Activated T-cell treated with anti-CD3 and anti-CD28 coated beads, Interleukin-2, amount 50 U/mL, for 48 hours (primary cell): ENCODE measurements at places on chromosomes 11 and 22.
A peak's percentile ranks its signal among the peaks of the same experiment; 100 is the strongest.

GRCh38 chr11:59776210-59777066 lies 21.3 kb downstream of the STX3 start:
- no peak for DNase-seq

DNA sequence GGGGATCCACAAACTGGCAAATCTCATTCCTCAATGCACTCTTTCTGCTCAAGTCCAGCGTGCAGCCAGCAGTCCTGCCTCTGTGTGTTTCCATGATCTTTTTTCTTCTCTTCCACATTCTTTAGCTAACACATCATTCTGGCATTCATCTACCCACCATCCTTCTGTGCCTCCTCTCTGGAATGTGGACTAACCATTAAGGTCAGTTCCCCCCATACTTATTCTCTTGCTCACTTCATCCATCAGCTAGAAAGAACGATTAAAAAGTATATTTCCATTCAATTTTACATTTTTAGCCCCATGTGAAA lies 7.8 kb downstream of the KIRREL3 start:
- DNase-seq = no peak

- no peak for DNase-seq
Measured at GRCh38 chr11:133160754-133161153, 371.5 kb downstream of the OPCML start.

- DNase-seq = no peak
Measured at GRCh38 chr11:128269466-128269865, 317.9 kb downstream of the ETS1 start.

DNA sequence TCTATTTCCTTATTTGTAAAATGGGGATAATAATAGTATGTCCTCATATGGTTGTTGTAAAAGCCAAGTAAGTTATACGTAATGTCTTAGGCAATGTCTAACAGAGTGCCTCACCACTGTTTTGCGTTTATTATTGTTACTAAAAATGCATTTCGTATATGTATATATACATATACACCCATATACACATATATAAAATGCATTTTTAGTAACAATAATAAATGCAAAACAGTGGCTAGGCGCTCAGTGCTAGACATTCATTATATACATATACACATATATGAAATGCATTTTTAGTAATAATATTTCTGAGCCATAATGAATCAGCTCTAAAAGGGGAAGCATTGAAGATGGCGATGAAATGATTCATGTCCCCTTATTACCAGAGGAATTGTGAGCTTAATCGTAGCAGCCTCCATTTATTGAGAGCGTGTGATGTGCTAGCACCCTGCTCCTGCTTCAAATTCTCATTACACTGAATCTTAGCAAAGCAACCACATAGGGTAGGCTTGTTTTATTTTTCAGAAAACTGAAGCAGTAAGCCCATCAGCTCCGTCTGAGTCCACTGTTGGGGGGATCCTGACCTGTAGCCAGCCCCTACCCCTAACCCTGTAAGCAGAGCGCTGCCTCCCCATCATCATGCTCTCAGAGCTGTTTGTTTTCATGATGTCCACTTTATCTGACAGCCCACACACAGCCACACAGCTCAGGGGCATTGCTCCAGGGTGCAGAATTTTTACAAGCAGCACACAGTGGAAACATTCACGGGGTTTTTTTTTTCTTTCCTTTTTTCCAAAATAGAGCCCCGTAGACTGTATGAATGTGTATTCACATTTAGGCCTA lies 97.1 kb upstream of the NAV2 start:
- DNase-seq = no peak

DNA sequence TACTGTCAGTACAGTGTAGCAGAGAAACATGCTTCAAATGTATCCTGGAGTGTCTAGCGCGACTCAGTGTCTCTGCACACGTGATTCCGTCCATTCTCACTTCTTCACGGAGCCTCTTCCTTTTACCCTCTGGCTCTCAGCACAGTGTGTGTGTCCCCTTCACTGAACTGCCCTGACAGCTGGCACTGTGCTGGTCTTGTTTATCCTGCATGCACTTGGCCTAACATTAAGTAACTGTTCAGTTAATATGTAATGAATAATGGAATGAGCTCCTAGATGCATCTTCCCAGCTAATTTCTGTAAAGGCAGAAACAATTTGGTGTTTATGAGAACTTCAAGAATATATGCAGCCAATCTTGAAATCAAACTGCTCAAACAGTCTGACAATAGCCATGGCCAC lies 44.4 kb downstream of the KMT5B start:
- no peak for DNase-seq

GRCh38 chr11:65278356-65278755 lies 16.6 kb downstream of the POLA2 start:
- no peak for DNase-seq

- DNase-seq = no peak
Measured at GRCh38 chr11:11038352-11038751, 180.5 kb upstream of the ZBED5 start.

DNA sequence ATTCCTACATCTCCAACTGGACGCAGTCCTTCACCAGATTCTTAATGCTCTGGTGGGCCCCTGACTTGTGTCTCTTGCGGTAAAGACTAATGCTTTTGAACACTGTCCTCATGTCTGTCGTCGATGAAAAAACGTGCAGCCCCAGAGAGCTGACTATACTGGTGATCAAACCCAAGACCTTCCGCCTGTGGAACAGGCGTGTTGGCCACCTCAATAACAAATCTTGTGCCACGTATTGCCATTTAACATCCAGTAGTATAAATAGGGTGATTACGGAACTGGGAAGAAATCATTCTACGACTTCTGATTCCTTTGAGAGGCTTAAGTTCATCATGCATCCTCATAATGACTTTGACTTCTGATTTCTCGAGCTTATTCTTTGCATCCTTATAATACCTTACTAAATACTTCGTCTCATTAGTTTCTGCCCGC lies 45.6 kb downstream of the OR4D9 start:
- DNase-seq = no peak

GRCh38 chr11:65300621-65301275 lies 13.9 kb upstream of the CDC42EP2 start:
- DNase-seq = no peak

DNA sequence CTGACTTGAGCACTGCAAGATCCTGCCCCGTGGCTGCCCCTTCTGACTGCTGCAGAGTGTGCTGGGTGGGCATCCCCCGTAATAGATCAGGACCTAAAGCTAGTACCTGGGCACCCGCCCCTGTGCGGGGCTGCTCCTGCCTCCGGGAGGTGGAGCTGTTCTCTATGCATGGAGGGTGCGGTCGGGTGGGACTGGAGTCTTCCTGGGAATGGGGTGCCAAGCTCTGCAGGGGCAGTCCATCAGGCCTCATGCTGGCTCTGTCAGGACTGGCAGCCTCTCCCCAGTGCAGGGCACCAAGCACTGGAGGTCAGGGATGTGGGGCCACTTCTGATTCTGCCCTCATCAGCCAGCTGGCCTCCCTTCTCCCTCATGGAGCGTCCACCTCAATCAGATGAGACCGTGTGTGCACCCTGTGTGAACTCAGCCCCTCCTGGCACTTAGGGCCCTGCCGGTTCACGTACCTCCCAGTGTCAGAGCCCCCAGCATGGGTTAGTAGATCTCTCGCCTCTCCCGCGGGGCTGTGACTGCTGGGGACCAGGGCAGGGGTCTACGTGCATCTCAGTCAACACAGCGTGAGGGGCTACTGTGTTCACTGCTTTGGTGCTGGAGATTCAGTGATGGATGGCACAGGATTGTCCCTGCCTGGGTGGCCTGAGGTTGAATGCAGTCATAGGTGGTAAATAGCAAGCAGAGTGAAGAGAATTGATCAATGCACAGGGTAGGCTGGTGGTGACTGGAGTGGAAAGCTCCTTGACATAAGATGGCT lies 30.8 kb downstream of the MPPED1 start:
- DNase-seq = no peak

- DNase-seq = peak; percentile 85
Measured at GRCh38 chr11:65899356-65900124, 648 bp downstream of the FOSL1 start.

DNA sequence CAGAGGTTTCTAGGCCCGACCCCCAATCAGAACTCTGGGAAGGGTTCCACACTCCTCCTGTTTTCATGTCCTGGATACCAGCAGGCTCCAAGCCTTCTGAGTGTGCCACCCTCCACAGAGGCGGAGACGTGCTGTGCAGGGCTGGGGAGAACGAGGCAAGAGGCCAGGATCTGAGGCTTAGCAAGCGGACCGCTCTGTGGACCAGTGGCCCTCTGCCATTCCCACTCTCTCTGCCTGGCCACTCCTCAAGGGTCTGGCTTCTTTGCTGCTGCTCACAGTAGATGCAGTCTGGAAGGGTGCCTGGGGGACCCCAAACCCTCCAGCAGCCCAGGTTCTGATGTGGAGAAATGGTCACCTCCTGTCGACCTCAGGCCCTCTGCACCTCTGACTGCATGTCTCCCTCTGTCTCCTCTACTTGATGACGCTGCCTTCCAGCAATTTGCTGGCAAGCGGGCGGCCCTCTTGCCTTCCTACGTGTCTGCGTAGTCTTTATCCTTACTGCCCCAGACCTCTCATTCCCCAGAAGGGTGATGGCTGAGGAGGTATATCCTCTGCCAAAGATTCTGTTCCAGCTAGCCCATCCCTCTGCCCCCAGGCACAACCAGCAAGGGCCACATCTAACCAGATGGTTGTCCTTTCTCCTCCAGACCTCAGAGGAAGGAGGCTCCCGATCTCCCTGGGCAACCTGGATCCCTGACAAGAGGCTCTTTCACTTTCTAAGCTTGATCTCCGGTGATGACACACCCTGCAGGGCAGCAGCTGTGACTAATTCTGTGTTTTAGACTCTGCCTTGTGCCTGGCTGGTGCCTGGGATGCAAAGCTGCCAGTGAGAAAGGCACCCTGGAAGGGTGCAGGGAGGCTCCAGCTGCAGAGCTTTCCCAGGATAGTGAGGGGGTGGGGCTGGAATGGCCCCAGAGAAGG lies 87.3 kb downstream of the NAT10 start:
- DNase-seq = no peak

DNA sequence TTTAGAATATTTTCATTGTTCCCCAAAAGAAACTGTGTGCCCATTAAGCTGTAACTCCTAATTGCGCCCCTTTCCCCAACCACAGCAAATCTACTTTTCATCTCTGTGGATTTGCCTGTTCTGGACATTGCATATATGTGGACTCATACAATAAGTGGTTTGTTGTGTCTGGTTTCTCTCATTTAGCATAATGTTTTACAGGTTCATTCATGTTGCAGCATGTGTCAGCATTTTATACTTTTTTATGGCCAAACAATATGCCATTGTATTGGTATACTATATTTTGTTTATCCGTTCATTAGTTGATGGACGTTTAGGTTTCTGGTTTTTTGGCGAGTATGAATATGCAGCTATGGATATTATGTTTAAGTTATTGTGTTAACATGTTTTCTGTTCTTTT lies 23.8 kb downstream of the NUCB2 start:
- DNase-seq = no peak

DNA sequence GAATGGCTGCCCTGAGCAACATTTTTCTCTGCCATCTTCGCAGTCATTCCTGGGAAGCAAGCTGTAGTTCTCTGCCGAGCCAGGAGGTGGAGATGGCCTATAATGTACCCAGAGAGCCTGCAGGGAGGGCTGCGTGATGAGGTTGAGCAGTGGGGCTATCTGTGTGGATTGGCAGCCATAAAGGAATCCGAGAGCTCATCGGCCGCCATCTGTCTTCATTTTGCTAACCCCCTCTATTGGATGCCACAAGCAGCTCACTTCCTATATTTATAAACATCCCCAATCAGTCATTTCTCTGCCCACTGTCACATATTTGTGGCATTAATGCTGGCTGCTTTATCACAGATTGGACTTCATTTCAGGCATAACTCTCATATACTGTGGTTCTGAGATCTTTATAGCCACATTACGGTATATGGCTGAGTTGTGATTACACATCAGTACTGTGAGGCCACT lies 209.5 kb downstream of the NTM start:
- no peak for DNase-seq

GRCh38 chr11:76700177-76701100 lies 29.9 kb upstream of the LRRC32 start:
- no peak for DNase-seq

GRCh38 chr11:76783896-76784813 lies 999 bp downstream of the TSKU start:
- DNase-seq = peak; percentile 36

- DNase-seq = no peak
Measured at GRCh38 chr22:36923131-36923788, 9.8 kb downstream of the CSF2RB start.

GRCh38 chr11:78290293-78291176 lies 101.8 kb downstream of the USP35 start:
- DNase-seq = no peak

GRCh38 chr11:121540627-121541026 lies 87.9 kb upstream of the SORL1-AS1 start:
- DNase-seq = no peak

DNA sequence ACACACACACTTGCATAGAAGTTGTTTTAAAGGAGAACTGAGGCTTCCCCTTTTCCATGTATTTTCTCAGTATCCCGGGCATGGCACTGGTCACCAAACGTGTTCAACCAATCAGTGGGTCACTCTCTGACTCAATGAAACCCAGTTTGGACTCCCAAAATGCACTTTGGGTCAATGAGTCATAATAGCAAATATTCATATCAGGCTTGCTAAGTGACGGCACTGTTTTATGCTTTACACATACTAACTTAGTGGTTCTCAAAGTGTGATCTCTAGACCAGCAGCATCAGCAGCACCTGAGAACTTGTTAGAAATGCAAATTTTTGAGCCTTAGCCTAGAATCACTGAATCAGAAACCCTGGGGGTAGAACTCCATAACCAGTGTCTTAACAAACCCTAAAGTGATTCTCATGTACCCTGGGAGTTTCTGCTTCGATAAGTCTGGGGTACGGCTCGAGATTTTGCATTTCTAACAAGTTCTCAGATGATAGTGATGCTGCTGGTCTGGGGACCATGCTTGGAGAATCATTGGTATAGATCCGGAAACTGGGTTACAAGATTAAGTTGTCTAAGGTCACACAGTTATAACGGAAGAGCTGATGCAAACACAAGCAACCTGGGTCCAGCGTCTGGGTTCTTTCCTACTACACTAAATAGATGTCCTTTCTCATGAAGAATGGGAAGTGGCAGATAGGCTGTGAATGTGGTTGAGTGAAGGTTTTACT lies 35.6 kb downstream of the ETS1 start:
- peak; percentile 65 for DNase-seq

GRCh38 chr11:29801561-29801960 lies 215.3 kb downstream of the KCNA4 start:
- DNase-seq = no peak

DNA sequence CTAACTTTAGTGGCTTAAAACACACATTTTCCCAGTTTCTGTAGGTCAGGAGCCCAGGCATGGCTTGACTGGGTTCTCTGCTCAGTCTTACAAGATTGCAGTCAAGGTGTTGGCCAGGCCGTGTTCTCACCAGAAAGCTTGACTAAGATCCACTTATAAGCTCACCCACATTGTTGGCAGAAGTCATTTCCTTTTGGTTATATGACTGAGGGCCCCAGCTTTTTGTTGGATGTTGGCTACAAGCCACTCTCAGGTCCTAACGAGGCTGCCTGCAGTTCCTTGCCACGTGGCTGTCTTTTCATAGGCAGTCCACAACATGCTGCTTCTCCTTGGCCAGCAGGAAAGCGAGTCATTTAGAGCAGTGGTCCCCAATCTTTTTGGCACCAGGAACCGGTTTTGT lies 79.3 kb upstream of the CRTAM start:
- DNase-seq = no peak
